D721Med (cell line): ENCODE measurements at places on chromosomes 4 and X.

GRCh38 chrX:151735219-151735618 lies 673 bp downstream of the CNGA2 start:
- DNase-seq: no peak

DNA sequence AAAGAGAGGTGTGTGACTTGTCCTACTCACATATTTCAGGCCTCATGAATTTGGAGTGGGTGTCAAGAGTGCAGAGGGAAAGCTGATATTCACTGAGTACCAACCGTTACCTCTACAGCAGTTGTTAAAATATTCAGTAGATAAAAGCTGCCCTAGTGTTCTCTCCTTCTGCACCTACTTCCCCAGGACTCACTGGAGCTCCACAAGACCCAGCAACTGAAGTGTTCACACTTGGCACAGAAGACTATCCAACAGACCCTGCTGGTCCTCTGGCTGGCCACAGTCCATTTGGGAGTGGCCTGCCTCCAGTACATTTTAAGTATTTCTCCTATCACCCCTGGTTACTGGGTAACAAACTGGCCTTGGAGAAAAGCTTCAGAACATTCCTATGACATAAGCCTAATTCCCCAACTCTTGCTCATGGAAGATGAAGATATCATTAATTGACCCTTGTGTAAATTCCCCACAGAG lies 70.8 kb downstream of the PPARGC1A start:
- DNase-seq: no peak

DNA sequence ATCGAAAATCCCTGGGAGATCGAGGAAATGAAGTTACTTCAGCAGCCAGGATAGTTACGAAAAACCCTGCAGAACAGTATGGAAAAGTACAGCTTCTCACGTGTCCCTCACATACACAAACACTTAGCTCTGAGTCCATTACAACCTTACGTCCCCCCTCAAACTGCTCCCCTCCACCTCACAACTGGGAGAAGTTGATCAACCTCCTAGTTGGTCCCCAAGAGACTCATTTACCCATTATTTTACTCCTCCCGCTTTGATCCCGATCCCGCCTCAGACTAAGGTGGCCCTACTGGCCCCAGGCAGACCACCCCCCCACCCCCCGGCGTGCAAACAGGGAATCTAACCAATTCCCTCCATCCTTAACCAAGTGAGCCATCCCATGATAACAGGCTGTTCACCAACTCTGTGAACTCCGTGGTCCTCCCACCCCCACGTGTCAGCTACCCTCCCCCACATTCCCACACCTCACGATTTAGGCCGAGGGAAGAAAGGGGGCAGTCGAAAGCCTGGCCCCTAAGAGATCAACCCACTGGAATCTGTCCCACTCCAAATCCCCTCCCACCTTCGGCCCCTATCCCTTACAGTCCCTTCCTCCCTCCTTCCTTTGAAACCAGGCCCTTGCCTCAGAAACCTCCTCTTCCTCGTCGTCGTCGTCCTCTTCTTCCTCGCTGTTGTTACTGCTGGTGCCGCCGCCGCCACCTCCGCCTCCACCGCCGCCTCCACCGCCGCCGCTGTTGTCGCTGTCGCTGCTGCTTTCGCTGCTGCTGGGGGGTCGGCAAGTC lies 755 bp downstream of the ANKRD17 start:
- no peak for DNase-seq

DNA sequence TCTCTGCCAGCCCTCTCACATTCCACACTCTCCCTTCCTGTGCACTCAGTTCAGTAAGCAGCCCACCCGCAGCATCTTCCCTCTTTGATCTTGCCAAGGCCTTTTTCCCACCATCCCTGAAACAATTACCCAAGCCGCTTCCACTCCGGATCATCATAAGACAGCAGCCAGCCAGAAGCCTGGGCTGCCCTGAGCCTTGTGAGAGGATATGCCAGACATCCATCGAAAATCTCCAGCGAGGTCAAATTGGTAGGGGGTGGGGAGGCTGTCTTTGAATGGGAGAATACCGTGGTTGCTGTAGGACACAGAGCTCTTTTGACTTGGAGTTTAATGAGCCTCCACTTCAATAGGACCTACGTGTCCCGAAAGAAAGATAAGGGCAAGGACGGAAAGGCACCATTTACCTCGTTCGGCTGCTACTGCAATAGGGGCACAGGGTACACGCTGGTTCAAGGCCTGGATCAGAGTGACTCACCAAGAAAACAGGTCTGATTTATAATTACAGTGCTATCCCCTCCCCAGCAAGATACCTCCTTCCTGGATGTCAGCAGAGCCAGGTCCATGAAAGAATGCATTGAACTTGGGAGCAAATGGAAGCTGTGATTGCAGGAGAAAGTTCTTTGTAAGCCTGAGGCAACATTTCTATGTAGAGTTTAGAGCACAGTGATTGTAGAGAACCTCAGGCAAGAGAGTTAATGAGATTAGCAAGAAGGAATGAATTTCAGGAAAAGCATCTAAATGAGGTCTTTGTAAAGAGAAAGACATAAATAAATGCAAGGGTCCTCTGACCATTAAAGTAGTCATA lies 39.5 kb downstream of the AMOT start:
- DNase-seq: no peak

DNA sequence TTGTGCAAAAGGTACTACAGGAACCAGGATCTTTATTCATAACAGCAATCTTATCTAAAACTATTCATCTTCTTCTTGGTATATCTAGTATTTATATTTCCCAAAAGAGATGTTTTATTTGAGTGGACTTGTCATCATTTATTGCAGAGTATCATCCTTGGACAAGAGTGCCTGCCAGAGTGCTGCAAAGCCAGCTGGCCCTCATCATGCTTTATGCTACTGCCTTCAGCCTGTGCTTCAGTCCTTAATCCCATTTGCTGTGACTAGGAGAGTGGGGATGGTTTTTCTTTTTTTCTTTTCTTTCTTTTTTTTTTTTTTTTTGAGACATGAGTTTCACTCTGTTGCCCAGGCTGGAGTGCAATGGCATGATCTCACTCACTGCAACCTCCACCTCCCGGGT lies 33.5 kb upstream of the ELF2 start:
- DNase-seq: no peak

GRCh38 chr4:37058826-37059225 lies 185.7 kb upstream of the NWD2 start:
- no peak for DNase-seq

- no peak for DNase-seq
Measured at GRCh38 chr4:154989511-154989910, 208.4 kb downstream of the RBM46 start.

DNA sequence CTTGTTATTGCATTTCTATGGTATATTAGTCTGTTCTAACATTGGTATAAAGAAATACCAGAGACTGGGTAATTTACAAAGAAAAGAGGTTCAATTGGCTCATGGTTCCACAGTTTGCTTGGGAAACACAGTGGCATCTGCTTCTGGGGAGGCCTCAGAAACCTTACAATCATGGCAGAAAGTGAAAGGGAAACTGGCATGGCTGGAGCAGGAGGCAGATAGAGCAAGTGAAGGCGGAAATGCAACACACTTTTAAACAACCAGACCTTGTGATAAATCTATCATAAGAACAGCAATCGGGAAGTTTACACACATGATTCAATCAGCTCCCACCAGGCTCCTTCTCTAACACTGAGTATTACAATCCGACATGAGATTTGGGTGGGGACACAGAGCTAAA lies 346.6 kb upstream of the GNPDA2 start:
- no peak for DNase-seq

- no peak for DNase-seq
Measured at GRCh38 chr4:6730603-6731317, 14.8 kb downstream of the BLOC1S4 start.
